ENCODE measurements at places on chromosomes 3 and 15.

- no peak overlapping the region for H3K4me3 ChIP-seq
- H3K27me3 ChIP-seq = peaks cover 6% of the 10 kb centered on the region
- H3K4me1 ChIP-seq = no peaks in the 10 kb centered on the region
- H3K36me3 ChIP-seq = no peaks in the 10 kb centered on the region
- no peak for DNase-seq
These were observed 33.4 kb downstream of the UNC13C start for GRCh38 chr15:54011656-54012055.

- H3K36me3 ChIP-seq = peaks cover 57% of the 10 kb centered on the region
- H3K4me1 ChIP-seq = no peaks in the 10 kb centered on the region
These were observed 31.1 kb downstream of the PTPN23 start for GRCh38 chr3:47411696-47412452.

DNA sequence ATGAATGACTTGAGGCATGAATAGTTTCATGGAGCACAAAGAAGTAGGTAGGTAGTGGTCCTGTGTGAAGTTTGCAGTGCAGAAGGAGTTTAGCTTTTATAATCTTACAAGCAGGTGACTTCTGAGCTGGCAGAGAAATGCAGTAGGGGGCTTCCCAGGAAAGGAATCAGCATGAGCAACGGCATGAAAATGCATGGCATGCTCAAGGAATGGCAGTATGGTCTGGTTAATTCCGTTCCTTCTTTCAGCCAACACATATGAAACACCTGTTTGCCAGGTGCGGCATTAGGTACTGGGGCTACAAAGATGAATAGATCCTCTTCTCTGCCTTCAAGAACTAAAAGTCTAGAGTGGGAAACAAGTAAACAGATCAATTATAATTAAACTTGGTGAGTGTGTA is 138.0 kb upstream of the BHLHE40 start:
- no peaks in the 10 kb centered on the region for H3K36me3 ChIP-seq
- no peak overlapping the region for H3K27ac ChIP-seq
- no peak for DNase-seq

- H3K27me3 ChIP-seq = peaks cover 100% of the 10 kb centered on the region
- no peaks in the 10 kb centered on the region for H3K4me1 ChIP-seq
- no peak overlapping the region for H3K27ac ChIP-seq
These were observed 86.6 kb downstream of the NR2F2 start for GRCh38 chr15:96416934-96417759.

DNA sequence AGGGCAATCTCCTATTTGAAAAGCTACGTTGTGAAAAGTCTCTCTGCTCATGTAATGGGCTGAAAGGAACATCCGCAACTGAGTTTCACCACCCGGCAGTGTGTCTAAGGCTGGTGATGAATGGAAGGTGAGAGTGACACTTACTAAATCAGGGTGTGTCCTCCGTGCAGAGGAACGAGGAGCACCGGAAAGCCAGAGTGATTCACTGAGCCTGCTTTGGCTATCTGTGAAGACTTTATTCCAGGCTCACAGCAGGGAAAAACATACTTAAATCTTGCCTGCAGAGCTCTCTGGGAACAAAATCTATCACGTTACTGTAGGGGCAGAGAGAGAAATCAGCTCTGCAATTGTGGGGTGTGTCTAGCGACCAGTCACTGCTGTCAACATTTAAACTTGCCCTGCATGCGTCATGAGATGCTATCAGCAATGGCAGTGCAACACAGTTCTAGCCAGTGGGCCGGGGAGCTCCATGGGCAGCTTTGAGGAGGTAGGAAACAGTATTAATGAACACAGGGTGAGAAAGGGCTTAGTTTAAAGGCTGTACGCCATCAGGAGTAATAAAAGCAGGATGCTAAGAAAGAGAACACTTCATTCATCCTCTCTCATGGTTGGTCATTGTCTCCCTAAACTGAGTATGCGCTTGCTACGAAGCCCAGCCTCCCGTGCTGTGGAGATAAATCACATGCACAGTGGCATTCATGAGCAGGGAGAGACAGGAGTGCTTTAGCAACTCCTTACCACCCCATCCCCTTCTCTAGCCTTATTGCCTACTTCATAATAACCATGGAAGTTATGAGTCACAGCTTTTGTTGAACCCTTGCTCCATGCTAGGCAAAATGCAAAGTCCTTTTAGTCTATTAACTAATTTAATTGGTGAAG is 542.7 kb upstream of the ADAMTS9 start:
- H3K27ac ChIP-seq = no peak overlapping the region
- DNase-seq = no peak
- no peaks in the 10 kb centered on the region for H3K36me3 ChIP-seq
- no peaks in the 10 kb centered on the region for H3K4me1 ChIP-seq

DNA sequence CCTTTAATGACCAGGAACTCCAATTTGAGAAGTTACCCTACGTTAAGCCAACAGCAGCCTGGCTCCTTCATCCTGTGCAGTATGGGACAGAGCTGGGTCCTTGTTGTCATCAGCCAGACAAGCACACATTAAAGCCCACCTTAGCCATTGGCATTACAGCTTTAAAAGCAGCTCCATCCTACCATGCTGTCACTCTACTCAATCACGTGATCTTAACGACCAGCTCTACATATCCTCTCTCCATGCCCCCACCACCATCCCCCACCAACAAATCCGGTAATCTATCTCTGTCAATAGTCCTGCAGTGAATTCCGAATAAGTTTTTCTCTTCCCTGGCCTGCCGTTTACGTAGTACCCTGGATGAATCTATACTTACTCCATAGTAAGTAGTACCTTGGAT is 82.9 kb upstream of the DGKG start:
- H3K4me3 ChIP-seq = no peak overlapping the region
- H3K36me3 ChIP-seq = no peaks in the 10 kb centered on the region
- DNase-seq = no peak
- H3K27ac ChIP-seq = no peak overlapping the region

GRCh38 chr3:106117490-106117858 is 248.7 kb upstream of the CBLB start:
- no peak overlapping the region for H3K4me3 ChIP-seq
- no peaks in the 10 kb centered on the region for H3K27me3 ChIP-seq
- DNase-seq = no peak
- no peak overlapping the region for H3K27ac ChIP-seq

DNA sequence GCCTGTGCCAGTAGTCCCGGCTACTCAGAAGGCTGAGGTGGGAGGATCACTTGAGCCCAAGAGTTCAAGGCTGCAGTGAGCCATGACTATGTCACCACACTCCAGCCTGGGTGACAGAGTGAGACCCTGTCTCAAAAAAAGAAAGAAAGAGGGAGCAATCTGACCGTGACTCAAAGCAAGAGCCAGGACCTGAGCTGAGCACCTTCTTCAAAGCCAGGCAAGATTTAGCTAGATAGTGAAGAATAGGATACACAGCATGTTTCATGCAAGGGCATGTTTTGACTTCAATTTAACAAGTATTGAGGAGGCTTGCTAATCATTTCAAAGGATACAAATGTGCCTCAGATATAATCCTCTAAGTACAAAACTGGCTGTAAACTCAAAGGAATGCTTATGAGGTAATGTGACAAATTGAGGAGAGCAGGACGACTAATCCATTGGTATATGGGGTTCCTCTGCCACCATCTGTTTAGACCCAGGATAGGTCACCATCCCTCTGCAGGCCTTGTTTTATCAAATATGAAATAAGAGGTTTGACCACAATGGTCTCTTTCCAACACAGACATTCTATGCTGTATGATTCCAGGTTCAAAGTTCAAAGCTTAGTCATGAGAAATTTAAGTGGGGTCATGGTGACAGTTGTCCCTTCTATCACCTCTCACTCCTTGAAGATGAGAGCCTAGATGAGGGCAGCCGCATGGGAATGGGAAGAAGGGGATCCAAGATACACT is 33.2 kb downstream of the RAB27A start:
- no peaks in the 10 kb centered on the region for H3K27me3 ChIP-seq
- no peak for DNase-seq
- 0 out of 2 replicates have a peak, but pooled peaks cover 4% of the 10 kb centered on the region for H3K36me3 ChIP-seq

DNA sequence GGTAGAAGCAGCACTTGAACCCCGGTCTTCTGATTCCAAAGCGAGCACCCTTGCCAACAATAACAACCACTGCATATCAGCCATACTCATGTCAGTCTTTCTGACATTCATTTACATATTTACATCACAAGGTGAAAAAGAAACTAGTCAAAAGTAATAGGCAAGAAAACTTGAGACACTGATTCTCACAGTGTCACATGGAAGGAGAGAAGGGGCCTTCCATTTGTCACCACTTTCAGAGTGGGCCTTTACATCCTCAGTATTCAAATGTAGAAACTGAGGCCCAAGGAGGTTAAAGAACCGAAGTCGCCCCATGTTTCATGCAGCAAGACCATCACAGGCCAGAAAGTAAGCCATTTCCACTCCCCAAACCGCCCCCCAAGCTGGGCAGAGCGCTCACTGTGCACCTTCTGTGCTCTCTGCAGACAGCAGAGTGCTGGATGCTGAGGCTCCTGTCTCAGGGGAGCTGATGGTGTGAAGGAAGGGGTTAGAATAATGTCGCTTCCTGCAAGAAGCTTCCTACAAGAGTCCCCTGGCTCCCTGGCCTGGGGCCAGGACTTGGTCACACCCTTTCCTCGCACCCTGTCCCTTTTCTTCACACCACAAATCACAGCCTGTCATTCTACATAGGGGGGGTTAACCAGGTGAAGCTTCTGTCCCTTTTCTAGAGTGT is 260.1 kb downstream of the UACA start:
- no peaks in the 10 kb centered on the region for H3K27me3 ChIP-seq
- DNase-seq = no peak
- no peak overlapping the region for H3K4me3 ChIP-seq
- no peak overlapping the region for H3K27ac ChIP-seq

- no peaks in the 10 kb centered on the region for H3K27me3 ChIP-seq
- H3K4me3 ChIP-seq = no peak overlapping the region
- no peak for DNase-seq
- H3K27ac ChIP-seq = no peak overlapping the region
- no peaks in the 10 kb centered on the region for H3K4me1 ChIP-seq
These were observed 36.2 kb upstream of the CFAP161 start for GRCh38 chr15:81097890-81098280.

- no peaks in the 10 kb centered on the region for H3K27me3 ChIP-seq
- H3K27ac ChIP-seq = peak overlapping the region; percentile 50
- H3K4me1 ChIP-seq = peaks cover 26% of the 10 kb centered on the region
- no peak for DNase-seq
- no peak overlapping the region for H3K4me3 ChIP-seq
- H3K36me3 ChIP-seq = no peaks in the 10 kb centered on the region
These were observed 103.6 kb upstream of the THSD4 start for GRCh38 chr15:71011503-71012155.

- no peaks in the 10 kb centered on the region for H3K36me3 ChIP-seq
- H3K27ac ChIP-seq = no peak overlapping the region
- no peaks in the 10 kb centered on the region for H3K27me3 ChIP-seq
- H3K4me1 ChIP-seq = no peaks in the 10 kb centered on the region
These were observed 34.6 kb upstream of the ESYT3 start for GRCh38 chr3:138399766-138400165.

DNA sequence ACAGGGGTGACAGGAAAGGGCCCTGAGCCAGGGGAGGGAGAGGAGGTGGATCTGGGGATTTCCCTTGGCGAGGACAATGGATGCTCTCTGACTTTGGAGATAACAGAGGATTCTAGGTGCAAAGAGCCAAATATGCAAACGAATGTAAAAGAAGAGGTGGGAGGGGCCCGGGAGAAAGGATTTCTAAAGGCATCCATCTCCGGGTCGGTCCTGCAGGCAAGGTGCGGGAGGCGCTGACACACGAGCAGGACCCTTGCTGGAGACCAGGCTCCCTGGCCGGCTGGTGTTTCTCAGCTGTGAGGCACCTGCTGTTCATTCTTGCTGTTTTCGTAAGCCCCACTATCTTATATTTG is 115.2 kb upstream of the TLE3 start:
- H3K4me3 ChIP-seq = no peak overlapping the region
- no peaks in the 10 kb centered on the region for H3K36me3 ChIP-seq
- no peaks in the 10 kb centered on the region for H3K4me1 ChIP-seq
- no peak for DNase-seq
- no peaks in the 10 kb centered on the region for H3K27me3 ChIP-seq
- no peak overlapping the region for H3K27ac ChIP-seq

DNA sequence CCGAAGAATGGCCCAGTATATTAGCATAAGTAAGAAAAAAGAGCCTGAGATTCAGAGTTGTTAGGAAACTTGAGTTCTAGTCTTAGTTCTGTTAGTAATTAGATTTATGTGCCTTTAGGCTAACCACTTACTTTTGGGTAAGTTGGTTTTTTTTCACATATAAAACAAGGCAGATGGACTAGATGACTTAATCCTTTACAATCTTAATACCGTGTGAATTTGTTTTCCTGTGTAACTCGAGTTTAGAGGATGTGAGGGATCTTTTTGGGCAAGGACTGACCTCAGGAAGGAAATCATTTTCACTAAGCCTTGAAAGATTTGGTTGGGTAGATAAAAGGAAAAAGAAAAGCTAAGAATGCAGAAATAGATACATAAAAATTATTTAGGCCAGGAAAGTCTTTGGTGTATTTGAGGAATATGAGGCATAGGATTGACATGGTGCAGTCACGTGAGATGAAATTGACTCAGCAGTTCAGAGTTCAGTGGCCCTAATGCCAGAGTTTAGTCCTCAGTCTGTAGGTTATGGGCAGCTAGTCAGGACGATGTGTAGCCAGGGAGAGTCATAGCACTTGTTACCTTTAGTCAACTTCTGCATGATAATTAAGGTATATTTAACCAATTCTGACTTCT is 34.6 kb downstream of the PAK2 start:
- no peak for DNase-seq
- peak overlapping the region; percentile 75 for H3K27ac ChIP-seq
- no peak overlapping the region for H3K4me3 ChIP-seq

DNA sequence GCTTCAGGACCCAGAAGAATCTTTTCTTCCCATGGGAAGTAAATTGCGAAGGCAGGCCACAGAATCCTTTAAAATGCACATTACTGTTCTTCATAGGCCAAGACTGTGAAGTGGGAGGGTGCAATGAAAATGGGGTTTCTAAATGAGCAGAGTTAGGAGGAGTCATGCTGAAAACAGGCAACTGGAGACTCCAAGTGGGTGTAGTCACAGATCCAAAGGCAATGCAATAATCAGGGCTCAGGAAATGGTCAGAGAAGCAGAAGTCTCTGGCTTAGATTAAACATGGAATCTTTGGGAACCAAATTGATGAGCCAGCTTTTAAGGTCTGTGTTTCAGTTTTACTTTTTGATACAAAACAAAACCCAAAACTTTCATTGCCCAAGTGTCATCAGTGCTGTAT is 37.6 kb downstream of the HHLA2 start:
- no peaks in the 10 kb centered on the region for H3K4me1 ChIP-seq
- no peak for DNase-seq

DNA sequence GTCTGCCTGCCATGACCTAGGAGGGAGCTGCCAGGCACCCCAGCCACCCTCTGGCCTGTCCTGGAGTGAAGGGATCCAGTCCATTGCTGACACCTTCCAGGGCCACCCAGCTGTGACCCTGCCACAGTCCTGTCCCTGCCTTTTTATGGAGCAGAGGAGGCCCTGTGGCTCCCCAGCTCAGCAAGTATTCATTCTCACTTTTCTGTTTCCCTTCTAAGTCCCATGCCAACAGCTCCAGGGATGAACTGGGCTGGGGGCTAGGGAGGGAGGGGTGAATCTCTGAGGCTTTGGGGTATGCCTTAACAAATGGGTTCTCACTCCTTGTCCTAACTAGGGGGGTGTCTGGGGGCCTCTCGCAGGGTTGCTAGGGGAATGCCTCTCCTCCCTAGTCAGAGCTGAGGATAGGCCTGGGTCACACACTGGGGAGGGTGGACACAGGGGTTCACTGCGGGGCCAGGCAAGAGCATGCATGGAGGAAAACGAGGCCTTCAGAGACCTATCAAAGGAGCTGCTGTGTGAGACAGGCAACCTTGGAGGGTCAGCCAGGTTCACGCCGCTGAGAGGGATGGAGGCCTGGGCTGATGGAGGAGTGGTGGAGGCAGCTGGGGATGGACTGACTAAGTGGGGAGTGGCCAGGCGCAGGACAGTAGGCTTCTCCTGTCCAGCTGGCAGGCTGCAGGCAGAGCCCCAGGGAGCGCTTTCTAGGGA is 31.8 kb downstream of the EPHB3 start:
- H3K4me1 ChIP-seq = peaks cover 3% of the 10 kb centered on the region
- H3K36me3 ChIP-seq = no peaks in the 10 kb centered on the region
- no peak for DNase-seq
- H3K4me3 ChIP-seq = no peak overlapping the region
- H3K27ac ChIP-seq = no peak overlapping the region

All from RWPE2 (cell line).